HuH-7.5 (cell line): ENCODE measurements at places on chromosomes 11 and 22.

DNA sequence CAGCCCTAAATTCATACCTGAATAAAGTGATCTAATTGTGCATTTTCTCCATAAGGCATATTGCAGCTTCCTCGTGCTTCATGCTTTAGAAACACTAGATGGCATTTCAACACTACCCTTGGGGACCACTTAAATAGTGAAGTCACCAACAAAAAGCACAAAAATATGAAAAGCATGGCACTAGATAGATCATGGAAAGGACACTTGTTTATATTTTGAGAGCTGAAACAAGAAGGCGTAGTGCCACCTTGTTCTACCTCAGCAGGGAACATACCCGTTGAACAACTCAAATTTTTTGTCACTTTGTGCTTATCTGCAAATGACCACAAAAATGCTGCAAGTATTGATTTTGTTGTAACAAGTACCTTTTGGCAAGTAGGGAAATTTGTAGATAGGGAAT lies 8.6 kb downstream of the TBCEL start:
- DNase-seq: no peak

GRCh38 chr11:63871962-63872799 lies 33.3 kb downstream of the MARK2 start:
- peak; percentile 64 for DNase-seq

GRCh38 chr22:44399906-44400762 lies 87.4 kb upstream of the SHISAL1 start:
- DNase-seq: no peak

- DNase-seq: no peak
Measured at GRCh38 chr22:29103121-29103520, 30.3 kb downstream of the KREMEN1 start.

DNA sequence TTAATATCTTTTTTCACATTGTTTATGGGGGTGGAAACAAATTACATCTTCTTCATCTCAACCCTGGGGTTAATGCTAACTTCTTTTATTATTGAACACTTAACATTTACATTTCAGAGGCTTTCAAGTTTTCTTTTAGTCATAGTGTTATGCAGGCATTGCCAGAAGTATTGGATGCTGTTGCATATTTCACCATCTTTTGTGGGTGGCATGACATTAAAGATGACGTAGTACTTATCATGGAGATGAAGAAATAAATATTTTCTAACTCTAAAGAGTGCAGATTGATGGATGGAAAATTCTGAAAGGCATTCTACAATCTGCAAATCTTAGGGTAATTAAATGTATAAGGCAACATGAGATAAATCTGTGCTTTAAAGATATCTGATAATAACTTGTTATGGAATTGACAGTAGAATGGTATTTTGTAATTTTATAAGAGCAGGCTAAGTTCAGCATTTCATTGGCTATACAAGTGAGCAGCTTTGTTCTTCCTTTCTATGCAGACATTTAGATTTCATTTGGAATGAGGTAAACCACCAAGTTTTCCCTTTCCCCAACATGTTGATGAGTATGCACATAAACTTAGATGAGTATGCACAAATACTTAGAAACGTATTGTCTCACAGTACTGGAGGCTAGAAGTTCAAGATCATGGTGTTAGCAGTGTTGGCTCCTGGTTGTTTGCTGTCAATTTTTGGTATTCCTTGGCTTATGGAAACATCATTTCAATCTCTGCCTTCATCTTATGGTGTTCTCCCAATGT lies 924.4 kb downstream of the METTL15 start:
- DNase-seq: no peak
